Fibroblast of the conjunctiva (primary cell): ENCODE measurements at places on chromosomes 2 and 18.
A peak's percentile ranks its signal among the peaks of the same experiment; 100 is the strongest.

DNA sequence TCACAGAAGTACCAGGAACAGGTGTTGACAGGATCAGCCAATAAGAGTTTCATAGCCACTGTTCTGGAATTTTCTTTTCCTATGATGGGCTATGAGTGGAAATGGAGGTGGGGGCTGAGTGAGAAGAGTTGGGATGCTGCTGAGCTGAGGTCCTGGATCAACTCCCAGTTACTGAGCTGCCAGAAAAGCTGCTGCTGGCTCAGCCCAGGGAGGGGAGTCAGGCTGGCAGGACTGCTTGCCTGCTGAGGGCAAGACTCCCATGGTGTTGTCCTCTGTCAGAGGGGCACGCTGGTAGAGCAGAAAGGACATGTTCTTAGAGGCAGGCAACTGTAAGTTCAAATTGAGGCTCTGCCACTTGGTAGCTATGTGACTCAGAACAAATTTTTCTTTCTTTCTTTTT lies 11.8 kb downstream of the TPGS2 start:
- no peak for DNase-seq

DNA sequence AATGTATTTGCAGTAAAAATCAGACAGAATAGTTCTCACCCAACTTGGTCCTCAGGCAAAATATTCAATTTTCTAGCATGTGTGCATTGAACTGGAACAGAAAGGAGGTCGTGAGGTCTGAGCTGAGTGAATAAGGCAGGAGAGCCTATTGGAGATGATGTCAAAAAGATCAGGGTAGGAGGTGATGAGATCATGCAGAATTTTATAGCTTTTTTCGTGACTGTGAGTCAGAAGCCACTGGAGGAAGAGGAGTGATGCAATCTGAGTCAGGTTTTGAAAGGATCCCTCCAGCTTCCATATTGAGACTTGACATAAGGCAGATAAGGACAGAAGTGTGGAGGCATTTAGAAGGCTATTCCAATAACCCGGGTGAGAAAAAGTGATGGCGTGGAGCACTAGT lies 299.5 kb upstream of the SOX11 start:
- no peak for DNase-seq

GRCh38 chr2:215831296-215831913 lies 181.9 kb downstream of the MREG start:
- DNase-seq, result peak; percentile 64

GRCh38 chr2:215532844-215533243 lies 97.0 kb upstream of the FN1 start:
- DNase-seq, result no peak
